ENCODE measurements at places on chromosomes 7 and 10.

- DNase-seq = no peak
These were observed 256.6 kb upstream of the KLF6 start for GRCh38 chr10:4041635-4042034.

DNA sequence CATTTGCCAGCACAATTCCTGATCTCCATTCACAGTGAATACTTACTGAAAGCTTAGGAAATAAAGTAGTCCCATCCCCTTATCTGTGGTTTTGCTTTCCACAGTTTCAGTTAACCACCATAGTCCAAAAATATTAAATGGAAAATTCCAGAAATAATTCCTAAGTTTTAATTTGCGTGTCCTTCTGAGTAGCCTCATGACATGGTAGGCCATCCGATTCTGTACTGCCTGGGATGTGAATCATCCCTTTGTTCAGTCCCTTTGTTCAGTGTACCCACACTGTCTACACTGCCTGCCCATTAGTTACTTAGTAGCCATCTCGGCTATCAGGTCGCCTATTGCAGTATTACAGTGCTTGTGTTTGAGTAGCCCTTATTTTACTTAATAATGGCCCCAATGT is 14.2 kb downstream of the RAB11FIP2 start:
- DNase-seq = no peak

DNA sequence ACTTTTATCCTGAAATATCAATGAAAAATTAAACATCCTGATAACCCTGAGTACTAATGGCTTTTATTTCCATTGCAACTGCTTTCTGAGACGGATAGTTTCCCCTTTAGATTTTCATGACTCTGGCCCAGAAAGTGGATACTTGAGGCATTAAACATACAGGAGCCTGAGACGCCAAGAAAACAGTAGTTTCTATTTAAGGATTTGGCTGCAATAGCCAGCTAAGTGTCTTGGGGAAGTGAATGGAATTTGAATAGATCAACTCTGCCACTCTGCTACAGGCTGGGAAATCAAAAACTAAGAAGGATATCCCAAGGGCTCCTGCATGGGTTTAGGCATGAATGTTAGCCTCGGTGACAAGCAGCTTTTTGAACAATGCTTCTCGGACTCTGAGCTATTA is 24.7 kb upstream of the GPAM start:
- no peak for DNase-seq

- no peak for DNase-seq
These were observed 1.6 kb upstream of the CDK13 start for GRCh38 chr7:39948375-39948955.

DNA sequence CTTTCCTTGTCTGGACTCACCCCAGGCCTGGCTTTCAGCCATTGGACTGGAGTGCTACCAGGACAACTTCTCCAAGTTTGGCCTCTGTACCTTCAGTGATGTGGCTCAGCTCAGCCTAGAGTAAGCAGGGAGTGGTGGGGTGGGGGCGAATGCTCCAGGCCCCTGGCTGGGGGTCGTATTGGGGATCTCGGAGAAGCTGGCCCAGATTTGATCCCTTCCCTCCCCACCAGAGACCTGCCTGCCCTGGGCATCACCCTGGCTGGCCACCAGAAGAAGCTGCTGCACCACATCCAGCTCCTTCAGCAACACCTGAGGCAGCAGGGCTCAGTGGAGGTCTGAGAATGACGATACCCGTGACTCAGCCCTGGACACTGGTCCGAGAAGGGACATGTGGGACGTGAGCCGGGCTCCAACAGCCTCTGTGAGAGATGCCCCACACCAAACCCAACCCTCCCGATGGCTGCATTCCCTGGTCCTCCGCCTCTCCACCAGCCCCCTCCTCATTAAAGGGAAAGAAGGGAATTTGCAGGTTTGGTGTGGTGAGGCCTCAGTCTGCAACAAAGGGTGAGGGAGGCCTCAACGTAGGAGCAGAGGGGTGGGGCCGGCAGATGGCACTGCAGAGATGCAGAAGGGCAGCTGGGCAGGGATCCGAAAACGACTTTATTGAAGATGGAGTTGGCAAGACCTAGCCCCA is 14.8 kb downstream of the TRPV6 start:
- DNase-seq = no peak
